ENCODE measurements at places on chromosomes 1 and 21.

GRCh38 chr1:234941321-234942011 lies 187.2 kb downstream of the TOMM20 start:
- DNase-seq = no peak

DNA sequence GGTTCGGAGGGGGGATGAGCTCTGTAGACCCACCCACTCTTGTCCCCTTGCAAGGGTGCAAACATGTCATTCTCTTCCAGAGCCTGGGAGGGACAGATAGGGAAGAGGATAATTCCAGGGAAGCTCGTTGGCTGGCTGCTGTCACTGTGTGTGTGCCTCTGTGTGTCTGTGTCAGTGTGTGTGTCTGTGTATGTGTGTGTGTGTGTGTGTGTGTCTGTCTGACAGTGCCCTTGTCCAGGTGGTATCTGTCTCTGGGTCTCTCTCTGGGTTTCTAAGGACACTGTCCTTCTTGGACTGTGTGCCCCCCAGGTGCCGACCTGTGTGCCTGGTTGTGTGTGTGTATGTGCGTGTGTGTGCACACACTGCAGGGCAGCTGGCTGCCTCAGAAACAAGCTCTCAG lies 90.5 kb downstream of the ACTL8 start:
- DNase-seq = no peak

DNA sequence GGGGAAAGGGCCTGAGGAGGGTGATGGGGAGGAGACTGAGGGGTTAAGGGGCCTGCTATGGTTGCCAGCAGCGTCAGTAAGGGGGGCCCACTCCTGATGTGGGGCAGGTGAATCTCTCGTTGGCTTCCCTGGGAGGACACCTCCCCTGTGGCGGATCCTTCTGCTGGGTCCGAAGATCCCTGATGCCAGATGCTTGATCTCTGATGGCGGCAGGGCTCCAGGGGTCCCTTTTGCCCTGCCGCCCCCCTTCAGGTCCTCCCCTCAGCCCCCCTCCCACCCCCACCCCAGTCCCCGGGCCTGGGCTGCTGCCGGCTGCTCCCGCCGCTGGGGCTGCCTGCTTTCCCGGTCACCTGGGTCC lies 219 bp downstream of the CELF3 start:
- no peak for DNase-seq

GRCh38 chr21:22120616-22121266 lies 1122.5 kb downstream of the NCAM2 start:
- no peak for DNase-seq

DNA sequence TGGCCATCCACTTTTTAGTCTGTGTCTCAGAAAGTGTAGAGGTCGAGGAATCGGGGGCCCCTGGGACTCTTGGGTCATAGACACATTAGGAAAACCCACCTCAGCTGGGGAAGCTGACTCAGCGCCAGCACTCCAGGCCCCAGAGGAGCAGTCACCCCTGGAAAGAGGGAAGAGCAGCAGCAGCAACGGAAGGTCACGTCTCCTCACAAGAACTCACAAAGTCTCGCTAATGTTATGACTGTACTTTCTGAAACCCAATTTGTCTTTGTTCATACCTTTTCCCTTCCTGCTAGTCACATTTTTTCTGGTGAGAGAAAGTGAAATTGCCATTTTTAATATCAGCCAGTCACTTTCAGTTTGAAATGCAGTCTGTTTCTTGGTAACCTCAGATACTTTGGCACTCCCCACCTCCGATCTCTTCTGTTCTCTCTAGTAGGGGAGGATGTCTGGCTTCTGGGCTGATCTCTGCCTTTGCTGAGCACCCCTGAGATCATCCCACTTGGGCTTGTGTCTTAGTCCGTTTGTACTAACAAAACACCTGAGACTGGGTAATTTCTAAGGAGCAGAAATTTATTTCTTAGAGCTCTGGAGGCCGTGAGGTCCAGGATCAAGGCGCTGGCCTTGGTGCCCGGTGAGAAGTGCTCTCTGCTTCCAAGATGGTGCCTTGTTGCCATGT lies 6.0 kb upstream of the NLRP3 start:
- peak; percentile 20 for DNase-seq

- DNase-seq = no peak
These were observed 92.8 kb downstream of the LYPLAL1 start for GRCh38 chr1:219266524-219266923.

DNA sequence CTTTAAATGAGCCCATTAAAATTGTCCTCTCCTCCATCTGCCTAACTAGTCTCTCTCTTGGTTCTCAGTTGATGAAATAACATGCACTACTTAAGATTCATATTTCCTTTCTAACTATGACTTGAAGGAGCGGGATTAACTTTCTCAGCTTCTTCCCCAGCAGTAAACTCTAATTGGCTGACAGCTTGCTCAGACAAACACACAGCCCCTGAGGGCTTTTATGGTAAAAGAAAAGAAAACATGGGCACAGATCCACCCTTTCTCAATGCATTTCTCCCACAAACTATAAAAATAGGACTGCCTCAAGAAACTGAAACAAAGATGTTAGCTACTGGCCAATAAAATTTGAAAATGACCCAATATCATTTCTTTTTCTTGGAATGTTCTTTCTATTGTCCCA lies 703.1 kb downstream of the ADGRL2 start:
- DNase-seq = no peak

Measured in stimulated activated CD4-positive, alpha-beta T cell treated with anti-CD3 and anti-CD28 coated beads, Interleukin-2, amount 100 ng/mL, for 4 hours (primary cell).